Kidney tubule cell (primary cell): ENCODE measurements at places on chromosomes 7 and 10.

GRCh38 chr7:151822541-151823181, 54.3 kb downstream of the PRKAG2 start:
- no peak for DNase-seq

- DNase-seq: no peak
Measured at GRCh38 chr7:114936471-114936870, 14.6 kb downstream of the MDFIC start.

GRCh38 chr7:22404421-22405023, 47.6 kb upstream of the RAPGEF5 start:
- DNase-seq: no peak

DNA sequence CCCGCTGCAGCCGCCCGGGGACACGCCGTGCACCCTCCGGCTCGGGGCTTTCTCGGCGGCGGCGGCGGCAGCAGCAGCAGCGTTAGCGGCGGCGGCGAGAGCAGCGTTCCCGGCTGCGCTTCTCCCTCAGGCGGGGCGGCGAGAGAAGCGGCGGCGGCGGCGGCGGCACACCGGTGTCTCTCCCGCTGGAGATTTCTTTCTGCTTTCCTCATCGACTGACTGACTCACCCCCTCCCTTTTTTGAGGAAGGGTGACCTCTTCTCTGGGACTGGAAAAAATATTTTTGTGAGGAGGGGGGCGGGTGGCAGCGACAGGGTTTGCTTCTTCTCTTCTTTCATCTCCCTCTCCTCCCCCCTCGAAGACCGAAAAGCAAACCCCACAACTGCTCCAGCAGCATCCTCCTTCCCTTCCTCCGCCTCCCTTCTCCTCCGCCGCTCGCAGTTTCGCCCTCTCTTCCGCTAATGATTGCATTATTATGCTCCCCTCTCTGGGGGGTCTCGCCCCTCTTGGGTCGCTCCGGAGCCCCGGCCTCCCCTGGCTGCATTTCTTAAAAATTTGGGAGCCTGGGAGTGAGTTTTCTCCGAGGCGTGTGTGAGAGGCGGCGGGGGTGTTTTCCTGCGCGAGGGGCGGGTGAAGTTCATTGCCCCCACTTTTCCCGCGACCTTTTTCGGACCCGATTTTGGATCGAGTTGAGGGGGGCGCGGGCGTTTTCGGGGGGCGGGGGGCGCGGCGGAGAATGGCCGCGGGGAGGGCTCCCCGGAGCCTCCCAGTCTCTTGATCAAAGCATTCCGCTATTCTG, 411 bp downstream of the AUTS2 start:
- no peak for DNase-seq

- DNase-seq: no peak
Measured at GRCh38 chr10:110858297-110858934, 13.3 kb upstream of the PDCD4 start.

GRCh38 chr7:128725531-128725930, 13.6 kb upstream of the CALU start:
- DNase-seq: no peak

- DNase-seq: peak; percentile 84
Measured at GRCh38 chr7:117666031-117666430, 186.2 kb downstream of the CFTR start.

- DNase-seq: no peak
Measured at GRCh38 chr10:47300429-47300931, 483 bp downstream of the GDF10 start.

DNA sequence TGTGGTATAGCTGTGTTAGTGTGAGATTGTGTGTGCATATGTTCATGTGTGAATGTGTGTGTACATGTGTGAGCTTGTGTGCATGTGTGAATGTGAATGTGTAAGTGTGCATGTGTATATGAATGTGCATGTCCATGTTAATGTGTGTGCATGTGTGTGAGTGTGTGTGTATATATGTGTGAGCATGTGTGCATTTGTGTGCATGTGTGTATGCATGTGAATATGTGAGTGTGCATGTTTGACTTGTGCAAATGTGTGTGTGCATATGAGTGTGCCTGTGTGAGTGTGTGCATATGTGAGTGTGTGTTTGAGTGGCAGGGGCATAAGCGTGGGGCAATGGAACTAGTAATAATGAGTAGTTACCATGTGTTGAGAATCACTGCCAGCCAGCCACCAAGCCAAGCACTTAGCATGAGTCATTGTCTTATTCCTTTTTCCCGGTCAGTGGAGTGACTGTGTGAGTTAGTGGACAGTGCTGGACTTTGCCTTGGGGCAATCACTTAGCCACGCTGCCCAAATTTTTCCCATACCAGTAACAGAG, 46.3 kb upstream of the SHH start:
- peak; percentile 77 for DNase-seq

- peak; percentile 46 for DNase-seq
Measured at GRCh38 chr7:28808796-28809533, 149.2 kb downstream of the TRIL start.

GRCh38 chr7:11760372-11760771, 71.6 kb downstream of the THSD7A start:
- no peak for DNase-seq

DNA sequence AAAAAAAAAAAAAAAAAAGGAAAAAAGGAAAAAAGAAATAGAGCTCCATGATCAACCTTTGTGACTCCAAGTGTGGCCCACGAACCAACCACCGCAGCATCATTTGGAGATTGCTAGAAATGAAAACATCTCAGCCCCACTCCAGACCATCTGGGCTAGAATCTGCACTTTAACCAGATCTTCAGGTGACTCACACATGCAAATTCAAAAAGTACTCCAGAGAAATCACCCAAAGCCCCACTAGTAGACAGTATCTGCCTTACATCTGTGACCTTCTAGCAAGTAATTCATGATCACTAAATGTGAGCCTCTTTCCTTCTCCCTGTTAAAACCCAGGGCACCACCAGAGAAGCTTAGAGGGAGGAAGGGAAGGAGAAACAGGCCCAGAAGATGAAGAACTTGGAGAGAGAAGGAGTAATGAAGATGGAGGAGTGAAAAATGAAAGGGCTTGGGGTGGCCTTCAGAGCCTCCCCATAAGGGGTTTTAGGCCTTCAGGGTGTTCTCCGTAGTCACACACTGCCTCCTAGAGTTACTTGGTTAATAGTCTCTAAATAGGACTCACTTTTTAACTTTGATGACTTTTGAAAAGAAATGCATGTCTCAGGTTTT, 94.0 kb downstream of the SLC37A3 start:
- peak; percentile 10 for DNase-seq

- DNase-seq: no peak
Measured at GRCh38 chr7:158272509-158273137, 315.0 kb downstream of the PTPRN2 start.

GRCh38 chr10:29730969-29731368, 96.2 kb upstream of the SVIL start:
- no peak for DNase-seq

GRCh38 chr10:61066661-61067344, 122.8 kb upstream of the RHOBTB1 start:
- no peak for DNase-seq

DNA sequence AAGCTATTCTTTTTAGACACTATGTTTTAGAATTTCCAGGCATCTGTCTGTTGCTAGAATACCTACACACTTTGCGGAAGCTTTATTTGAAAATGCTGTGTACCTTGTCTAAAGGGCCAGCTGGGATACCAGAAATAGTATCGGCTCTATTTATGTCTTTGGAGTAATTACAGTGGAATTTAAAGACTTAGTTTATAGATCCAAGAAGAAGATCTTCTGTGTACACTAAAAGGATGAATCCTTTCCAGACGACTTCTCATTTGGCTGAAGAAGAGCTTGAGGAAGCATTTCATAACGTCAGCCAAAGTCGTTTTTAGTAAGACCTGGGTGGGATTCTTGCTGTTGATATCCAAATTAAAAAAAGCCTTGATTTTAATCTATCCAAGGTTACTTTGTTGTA, 365.9 kb downstream of the INHBA start:
- no peak for DNase-seq

DNA sequence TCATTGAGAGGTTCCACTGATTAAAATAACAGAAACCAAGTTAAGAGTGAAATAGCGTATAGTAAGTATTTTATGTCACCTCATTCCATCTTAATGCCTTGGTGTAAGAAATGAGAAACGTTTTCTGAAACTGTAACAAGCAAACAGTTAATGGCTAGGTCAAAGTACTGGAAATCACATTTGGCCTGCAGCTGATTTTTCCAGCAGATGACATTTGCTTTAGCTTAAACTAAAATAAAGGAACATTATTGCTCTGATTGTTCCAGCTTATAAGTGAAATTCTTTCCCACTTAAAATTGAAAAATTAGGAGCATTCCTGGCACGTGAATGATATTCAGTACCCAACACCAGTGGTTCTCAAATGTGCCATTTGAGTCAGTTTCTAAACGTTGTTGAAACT, 213.6 kb upstream of the DPP6 start:
- no peak for DNase-seq

- no peak for DNase-seq
Measured at GRCh38 chr7:105020926-105021325, 6.9 kb downstream of the KMT2E start.

GRCh38 chr10:97582169-97582568, 2.0 kb upstream of the HOGA1 start:
- DNase-seq: no peak

- DNase-seq: no peak
Measured at GRCh38 chr10:71471006-71471405, 74.3 kb downstream of the CDH23 start.
